ENCODE measurements at places on chromosomes 4 and X.

DNA sequence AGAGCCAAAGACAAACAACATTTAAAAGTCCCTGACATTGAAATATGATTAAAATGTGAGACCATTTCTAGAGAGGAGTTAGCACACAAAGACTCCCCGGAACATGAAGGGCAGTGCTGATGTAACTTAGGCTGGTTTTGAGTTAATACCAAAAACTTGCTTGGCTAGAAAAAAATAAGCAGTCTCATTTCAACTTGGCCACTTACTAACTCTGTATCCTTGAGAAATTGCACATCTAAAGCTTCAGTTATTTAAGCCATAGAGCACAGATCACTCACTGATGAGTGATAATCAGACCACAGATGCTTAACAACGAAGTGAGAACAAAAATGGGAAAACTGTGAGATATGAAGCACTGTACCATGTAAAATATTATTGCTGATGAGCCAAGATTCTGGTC lies 65.9 kb upstream of the MAOA start:
- no peak for DNase-seq

GRCh38 chr4:40562681-40563080 lies 67.0 kb downstream of the RBM47 start:
- DNase-seq: no peak

GRCh38 chr4:78624048-78624447 lies 72.5 kb downstream of the ANXA3 start:
- no peak for DNase-seq

DNA sequence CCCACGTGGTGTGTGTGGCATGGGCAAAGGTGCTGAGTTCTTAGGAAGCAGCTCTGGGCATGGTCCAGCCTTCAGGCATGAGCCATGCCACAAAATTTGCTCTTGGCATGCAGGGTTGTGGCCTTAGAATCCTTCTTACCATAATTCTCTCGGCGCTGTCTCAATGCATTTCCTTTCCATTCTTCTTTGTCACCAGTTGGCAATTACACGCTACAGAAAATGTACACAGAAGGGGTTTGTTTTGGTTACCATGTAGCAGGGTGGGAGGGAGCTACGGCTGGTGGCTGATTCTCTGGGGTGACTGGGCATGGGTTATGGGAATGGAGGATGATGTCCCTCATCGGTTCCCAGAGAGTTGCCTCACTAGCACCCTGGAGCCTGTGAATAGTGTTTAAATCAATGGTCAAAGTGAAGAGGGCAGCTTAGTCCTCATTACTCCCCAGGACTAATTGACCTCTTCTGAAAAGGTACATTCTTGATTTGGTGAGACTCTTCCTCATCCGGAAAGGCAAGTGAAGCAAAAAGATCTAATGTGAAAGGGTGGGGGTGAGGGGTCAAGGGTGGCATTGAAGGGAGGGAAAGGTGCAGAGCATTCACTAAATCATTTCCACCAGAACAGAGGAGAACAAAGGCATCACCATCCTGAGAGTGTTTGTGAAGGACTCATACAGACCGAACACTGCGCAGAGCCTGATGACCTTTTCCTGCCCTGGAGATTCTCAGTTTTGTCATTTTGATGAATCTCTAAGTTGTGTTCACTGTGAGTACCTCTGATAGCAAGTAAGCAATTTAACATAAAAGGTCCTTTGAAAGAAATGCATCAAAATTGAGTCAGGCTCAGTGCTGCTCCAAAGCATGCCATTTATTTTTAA lies 199.8 kb upstream of the SFRP2 start:
- no peak for DNase-seq

GRCh38 chr4:124526331-124526730 lies 186.2 kb downstream of the ANKRD50 start:
- no peak for DNase-seq

DNA sequence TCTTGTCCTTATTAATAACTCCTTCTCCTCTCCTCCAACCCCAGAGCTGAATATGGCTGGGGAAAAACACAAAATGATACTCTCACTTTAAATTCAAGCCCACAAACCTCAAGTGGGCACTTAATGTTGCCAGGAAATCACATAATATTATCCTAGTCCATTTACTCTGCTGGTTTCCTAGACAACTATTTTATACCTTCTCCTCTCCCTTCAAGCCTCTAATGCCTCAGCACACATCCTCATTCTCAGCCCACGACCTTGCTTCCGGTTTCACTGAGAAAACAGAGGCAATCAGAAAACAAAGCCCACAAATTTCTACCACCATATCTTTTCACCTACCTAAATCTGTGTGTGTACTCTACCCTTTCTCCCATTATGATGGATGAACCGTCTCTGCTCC lies 12.1 kb upstream of the CLCN5 start:
- no peak for DNase-seq

Data from activated T-cell treated with anti-CD3 and anti-CD28 coated beads for 48 hours (primary cell).